ENCODE measurements at places on chromosomes 11 and 22.
A peak's percentile ranks its signal among the peaks of the same experiment; 100 is the strongest.

DNA sequence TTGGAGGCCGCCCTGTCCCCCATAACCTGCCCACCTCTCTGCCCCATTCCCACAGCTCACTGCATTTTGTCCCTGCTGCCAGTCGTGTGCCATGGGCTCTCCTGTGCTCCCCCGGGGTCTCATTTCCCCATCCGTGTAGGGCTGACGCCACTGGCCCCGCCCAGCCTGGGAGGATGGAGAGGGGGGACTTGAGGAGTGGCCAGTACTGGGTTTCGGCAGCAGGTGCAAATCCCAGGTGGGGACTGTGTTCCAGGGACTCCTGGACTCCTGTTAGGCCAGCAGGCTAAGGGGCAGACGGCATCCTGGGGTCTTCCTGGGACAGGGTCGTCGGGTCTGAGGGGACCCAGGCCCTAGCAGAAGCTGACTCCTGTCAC, 1.2 kb upstream of the MYO7A start:
- DNase-seq = no peak

- DNase-seq = no peak
These were observed 41.0 kb downstream of the TMPRSS5 start for GRCh38 chr11:113664981-113665710.

DNA sequence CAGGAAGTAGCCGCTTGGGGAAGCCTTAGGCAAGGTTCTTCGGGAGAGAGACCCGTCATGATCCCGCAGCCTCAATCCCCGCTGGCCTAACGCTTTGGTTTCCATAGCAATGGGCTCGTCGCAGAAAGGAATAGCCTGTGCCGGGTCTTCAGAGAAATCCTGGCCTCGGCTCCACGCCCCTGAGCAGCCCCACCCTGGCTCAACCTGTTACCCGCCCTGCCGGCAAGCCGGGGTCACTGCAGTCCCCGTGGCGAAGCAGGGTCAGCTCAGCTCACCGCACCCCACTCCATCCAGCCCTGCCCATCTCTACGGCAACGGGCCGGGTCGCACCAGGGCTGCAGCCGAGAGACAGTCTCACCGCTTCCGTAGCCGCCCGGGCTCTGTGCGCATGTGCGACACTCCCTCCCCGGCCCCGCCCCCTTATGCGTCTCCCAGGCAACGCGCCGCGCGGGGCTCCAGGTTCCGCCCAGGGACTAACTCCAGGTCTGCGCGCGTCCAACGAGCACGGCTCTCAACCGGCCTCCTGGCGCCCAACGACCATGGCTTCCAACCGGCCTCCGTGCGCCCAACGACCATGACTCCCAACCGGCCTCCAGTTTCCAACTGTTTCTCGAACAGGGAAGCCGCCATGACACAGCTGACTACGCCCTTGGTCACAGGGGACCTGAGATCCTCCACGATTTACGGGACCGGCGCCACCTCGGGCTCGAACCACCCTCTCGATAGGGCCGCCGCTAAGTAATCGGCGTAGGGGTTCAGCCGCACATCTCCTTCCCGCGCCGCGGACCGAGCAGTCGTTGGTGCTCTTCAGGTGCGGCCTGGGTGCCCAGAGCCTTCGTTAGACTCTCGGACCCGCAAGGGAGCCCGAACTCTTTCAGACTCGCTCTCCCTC, at the start of gene DUSP18:
Gene DUSP18, minus strand, starts transcription at position 382 of the 892 bp plus-strand sequence. CDS start 3,872 bp downstream, outside the sequence.
- DNase-seq = peak; percentile 88

DNA sequence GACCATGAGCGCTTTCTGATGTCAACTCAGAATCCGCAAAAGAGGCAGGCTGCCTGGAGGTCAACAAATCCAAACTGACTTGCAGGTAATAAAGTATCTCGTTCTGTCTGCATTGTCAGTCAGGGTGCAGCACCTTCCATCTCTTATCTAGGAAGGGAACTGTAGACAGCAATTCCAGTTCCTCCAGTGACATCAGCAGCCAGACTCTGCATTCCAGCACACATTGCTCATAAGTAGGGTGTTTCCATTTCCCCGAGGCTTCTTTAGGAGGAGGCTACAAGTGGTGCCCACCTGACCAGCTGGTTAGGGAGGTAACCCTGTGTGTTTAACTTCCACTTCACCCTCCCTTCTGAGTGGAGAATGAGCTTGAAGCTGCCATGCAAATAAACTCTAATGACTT, 53.3 kb downstream of the NTM start:
- no peak for DNase-seq

- DNase-seq = no peak
These were observed 14.8 kb downstream of the KIAA0930 start for GRCh38 chr22:45225732-45226502.

- no peak for DNase-seq
These were observed 1222.9 kb downstream of the LRRC4C start for GRCh38 chr11:40236526-40236925.

- no peak for DNase-seq
These were observed 40.0 kb upstream of the RRM1 start for GRCh38 chr11:4054643-4055042.

DNA sequence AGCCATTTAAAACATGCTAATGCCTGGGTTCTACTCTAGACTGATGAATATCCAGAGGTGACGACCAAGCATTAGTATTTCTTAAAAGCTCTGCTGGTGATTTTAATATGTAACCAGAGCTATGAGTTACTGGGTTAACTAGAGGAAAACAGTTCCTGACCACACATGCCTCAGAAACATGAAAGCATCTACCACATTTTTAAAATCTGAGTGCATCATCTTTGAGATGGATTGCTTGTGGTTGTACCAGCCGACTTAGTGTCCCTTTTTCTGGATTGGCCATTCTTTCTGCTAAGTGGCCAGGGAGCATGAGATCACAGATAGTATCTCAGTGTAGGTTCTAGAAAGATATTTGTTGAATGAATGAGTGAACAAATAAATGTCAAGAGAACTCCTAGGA, 152.4 kb downstream of the NTM start:
- no peak for DNase-seq

DNA sequence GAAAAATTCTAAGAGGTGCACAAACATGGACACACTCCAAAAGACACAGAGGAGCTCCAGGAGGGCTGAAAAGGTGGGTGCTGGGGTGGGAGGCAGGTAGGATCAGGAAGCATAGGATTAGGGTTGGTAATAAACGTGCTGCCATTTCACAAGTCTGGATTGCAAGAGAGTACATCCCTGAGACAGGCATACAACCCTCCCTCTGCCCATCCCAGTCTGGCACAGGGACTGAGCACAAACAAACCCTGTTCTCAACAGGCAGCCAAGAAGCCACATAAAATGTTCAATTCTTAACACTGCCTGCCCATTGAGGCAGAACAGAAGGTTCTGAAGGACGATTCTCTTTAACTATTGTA, 18.5 kb downstream of the SLC35F2 start:
- DNase-seq = no peak

GRCh38 chr11:104926771-104927611, 28.7 kb upstream of the CASP12 start:
- DNase-seq = no peak

GRCh38 chr11:99706848-99707247, 686.1 kb downstream of the CNTN5 start:
- DNase-seq = no peak

- no peak for DNase-seq
These were observed 341.0 kb downstream of the DYNC2H1 start for GRCh38 chr11:103450241-103450640.

DNA sequence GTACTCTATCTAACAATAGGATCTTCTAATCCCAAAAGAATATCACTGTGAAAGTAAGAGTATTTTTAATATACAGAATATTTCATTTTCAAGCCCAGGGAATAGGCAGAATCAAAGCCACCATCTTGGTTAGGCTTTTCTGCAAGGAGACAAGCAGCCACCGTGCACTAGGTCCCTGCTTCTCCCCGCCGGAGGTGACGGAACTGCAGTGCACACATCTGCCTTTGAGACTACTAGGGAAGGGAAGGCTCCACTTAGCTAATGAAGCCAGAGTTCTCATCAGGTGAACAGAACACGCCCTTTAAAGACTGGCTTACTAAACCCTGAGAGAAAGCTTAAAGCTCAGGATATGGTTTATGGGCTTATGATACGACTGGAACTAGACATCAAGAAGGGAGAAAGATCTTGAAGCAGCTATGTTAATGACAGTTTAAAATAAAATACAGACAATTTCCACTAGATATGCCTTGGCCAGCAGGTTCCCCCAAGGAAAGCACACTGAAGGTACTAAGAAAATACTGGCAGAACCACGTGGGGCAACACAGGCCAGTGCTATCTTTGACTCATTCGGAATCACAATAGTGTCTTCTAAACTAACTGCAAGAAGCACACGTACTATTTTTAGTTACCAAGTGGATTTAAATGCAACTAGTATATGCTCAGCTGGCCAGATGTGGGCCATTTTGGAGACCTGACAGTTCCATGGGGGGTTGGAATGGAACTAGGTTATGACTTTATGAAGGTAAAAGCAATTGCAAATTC, 127.4 kb upstream of the LMO1 start:
- DNase-seq = no peak

- no peak for DNase-seq
These were observed 313.4 kb downstream of the BUD13 start for GRCh38 chr11:116459185-116460045.

GRCh38 chr11:111086058-111086457, 159.5 kb upstream of the POU2AF2 start:
- no peak for DNase-seq

DNA sequence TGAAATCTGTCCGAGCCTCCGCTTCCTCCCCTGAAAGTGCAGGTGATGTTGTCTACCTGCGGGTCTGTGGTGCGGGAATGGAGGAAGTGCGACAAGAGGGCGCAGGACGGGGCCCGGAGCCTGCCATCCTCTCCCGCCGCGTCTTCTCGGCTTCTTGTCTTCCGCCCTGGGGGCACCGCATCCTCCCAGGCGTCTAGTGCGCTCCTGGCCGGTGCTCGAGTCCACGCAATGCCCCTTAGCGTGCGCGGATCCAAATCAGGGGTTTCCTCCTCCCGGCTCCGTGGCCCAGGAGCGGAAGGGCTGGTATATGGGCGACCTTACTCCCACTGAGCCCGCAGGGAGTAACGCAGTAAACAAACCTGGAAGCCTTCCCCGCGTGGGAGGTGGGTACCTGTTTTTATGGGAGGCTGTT, 405 bp downstream of the SFI1 start:
- DNase-seq = no peak

- DNase-seq = no peak
These were observed 29.0 kb upstream of the KCNQ1OT1 start for GRCh38 chr11:2728663-2729332.

- no peak for DNase-seq
These were observed 19.3 kb downstream of the TREH start for GRCh38 chr11:118659953-118660680.

GRCh38 chr11:132177106-132177505, 806.7 kb downstream of the NTM start:
- no peak for DNase-seq

- DNase-seq = no peak
These were observed 195.0 kb downstream of the KIF18A start for GRCh38 chr11:27912916-27913315.

DNA sequence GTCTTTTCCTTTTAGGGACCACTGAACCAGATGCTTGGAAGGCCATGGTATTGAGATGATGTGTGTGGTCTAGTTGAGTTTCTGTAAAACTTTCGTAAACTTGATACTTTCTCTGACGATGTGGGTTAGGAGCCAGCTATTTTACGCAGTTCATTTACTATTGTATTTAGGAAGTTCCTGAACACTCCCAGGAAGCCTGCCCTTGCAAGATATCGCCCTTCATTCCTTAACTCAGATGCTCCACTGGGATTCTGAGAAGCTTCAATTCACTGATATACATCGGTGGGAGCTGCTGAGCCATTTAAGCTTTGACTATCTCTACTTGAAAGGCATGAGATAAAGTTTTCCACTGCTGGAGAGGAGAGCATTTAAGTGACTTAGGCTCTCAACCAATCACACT, 121.3 kb downstream of the CSNK2A3 start:
- no peak for DNase-seq

GRCh38 chr11:28231475-28231874, 123.3 kb downstream of the METTL15 start:
- DNase-seq = no peak

GRCh38 chr11:65851083-65851579, 6.8 kb downstream of the CFL1 start:
- DNase-seq = no peak

- no peak for DNase-seq
These were observed 16.7 kb downstream of the XRRA1 start for GRCh38 chr11:74932169-74932568.

DNA sequence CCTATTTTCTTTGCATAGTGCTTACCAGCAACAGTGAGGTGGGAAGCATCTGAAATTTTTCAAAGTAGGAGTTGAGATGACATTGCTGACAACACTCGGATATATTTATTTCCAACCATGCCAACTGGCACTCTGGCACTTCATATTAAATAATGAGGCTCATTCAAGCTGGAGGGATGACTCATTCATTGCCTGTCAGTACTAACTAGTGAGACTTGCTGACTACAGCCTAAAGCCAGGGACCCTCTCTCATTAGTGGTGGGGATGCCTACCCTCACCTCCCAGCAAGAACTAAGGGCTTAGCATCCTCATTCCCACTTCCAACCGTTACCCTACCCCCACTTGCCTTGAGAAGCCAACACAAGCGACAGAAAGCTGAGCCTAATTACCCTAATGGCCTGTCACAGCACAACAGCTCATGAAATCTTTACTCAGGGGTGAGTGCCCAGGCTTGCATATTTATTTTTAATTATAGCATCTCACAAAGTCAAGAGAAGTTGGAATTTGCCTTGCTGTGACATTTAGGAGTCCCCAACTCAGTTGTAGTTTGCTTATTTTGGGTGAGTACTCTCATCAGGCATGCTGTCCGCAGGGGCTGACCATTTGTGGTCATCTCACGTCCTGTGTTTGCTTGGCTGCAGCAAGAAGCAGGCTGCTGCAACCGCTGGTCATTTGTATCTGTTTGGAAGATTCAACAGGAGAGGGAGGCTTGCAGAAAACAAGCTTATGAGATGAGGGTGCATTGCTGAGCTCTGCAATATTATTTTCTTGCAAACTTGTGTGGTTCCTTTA, 181.6 kb upstream of the POU2AF2 start:
- DNase-seq = no peak

DNA sequence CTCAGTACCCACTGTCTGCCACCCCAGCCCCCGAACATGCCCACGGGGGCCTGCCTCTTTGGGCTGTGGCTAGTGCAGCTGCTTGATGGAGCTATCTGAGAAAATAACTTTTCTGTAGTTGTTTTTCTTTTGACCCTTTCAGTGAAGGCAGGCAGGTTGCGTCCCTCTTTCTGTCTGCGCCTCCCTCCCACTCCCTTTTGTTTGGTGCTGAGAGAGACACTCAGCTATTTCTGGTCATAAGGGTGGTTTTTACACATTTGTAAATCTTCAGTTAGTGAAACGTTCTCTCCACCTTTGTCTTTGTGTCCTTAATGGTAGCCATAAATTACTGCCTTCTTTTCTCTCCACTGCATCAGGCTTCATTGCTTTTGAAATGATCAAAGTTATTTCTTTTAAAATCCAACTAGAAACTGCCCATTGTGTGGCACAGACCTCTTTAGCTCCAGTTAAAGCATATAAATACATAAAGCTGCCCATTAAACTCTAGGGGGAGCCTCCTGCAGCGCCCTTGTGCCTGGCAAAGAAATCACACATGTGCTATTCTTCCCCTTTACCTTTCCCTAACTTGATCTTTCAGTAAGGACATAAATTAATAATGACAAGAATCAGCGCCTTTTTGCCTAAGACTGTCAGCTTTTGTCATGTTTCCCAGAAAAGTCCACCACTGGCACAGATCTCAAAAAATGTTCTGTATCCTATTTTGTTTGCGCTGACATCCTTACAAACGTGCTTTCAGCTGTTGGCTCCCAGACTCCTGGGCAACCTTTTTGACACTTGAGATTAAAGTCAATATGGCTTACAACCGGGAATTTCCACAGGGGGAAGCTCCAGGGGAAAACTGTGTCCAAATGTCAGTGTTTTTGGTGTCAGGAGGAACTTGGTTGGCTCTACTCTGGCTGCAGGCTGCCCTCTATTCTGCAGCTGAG, 1.7 kb upstream of the SCUBE2 start:
- no peak for DNase-seq

GRCh38 chr22:36442506-36443197, 38.8 kb downstream of the TXN2 start:
- DNase-seq = no peak

All from stimulated activated CD4-positive, alpha-beta T cell treated with anti-CD3 and anti-CD28 coated beads, Interleukin-2, amount 100 ng/mL, for 4 hours (primary cell).